ENCODE measurements at places on chromosomes 3 and 15. TPM values are rescaled to one million over a fixed set of nuclear protein-coding genes. Genes with fewer than 3 reads are reported as not detected.

The CCDC54 gene
- not detected for total RNA-seq

The CGNL1 gene
- 17.9 TPM for total RNA-seq

The ISG20 gene
- total RNA-seq, result 13.5 TPM

The LTK gene
- not detected for total RNA-seq

The TMOD3 gene
- 57.1 TPM for total RNA-seq

The NR1I2 gene
- not detected for total RNA-seq

The SCAMP5 gene
- 5.6 TPM for total RNA-seq

The CCNB2 gene
- 20.0 TPM for total RNA-seq

The ENTPD3 gene
- total RNA-seq, result not detected

The CD96 gene
- not detected for total RNA-seq

The GOLGA8J gene
- total RNA-seq, result not detected

The MAP2K1 gene
- 25.1 TPM for total RNA-seq

The RLBP1 gene
- not detected for total RNA-seq

The GPR171 gene
- total RNA-seq, result not detected

DNA sequence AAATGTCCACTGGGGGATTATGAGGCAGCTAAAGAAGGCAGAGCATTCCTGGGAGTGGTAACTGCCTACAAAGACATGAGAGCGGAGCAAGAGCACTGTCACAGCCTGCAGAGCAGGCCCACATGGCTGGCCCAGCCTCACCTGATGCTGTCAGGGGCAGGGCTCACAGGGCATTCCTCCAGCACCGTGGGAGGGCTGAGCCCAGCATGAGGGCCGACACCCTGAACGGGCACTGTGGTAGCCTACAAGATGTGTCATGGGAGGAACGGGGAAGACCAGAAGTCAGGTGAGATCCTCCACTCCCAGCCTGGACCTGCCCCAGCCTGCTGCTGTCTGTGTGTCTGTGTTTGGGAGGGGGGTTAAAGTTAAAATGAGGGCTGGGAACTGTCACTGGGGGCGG, 30.1 kb downstream of the CCDC12 start:
- no peak for DNase-seq

DNA sequence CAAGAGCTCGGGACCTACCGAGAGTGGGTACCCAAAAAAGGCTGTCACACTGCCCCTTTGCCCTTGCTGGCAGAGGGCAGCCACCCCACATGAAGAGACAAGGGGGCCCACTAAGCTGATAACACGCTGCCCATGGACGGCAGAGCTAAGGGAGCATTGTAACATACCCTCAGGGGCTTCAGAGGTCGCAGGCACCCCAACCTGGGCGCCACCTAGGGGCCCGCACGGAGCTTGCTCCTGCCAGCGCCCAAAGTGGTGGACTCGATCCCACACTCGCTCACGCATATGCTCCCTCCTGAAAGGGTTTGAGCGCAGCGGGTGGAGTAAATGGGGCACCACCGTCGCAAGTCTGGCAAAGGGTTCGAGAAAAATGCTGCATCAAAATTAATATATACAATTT, 975.4 kb downstream of the ZPLD1 start:
- no peak for DNase-seq

GRCh38 chr15:74384881-74385643, 17.6 kb upstream of the CYP11A1 start:
- peak; percentile 64 for DNase-seq

DNA sequence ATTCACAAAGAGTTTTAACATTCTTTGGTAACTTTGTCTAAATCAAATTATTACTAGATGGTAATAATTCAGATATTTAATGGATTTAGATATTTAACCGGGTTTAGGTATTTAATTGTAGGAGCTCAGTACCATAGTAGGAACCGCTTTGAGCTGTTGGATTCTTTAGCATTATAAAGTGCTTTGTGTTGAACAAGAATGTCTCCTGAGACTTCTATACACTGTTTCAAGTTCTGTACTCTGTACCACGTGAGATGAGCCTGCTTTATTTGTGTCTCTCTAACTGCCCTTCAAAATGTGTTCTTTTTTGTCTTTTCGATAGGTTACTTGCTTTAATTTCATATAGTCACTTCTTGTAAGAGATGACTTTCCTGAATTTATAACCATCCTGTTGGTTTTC, 36.0 kb downstream of the ZFAND6 start:
- no peak for DNase-seq

DNA sequence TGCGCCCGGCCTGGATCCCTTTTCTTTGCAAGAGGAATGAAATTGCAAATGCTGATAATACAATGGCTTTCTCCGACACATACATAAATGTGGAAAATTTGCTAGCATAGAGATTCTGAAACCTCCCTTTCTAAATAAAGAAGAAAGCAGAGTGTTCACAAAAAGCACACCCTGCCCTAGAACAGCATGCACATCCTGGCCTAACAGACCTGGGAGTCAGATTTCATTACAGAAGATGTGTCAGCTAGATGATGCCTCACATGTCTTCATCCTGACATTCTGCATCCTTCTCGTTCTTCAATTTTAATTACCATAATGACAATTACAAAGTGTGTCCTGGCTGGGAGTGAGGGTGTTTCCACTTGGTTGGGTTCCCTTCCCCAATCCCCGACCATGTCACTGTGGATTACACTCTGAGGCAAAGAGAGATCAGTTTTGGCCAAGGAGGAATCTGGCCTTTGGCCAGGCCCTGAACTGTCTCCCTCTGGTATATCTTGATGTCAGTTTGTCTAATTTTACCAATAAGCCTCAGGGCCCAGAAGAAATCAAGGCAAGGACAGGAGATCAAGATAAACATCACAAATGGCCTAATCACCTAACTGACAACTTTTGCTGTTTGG, 104.9 kb upstream of the SPATA12 start:
- no peak for DNase-seq

DNA sequence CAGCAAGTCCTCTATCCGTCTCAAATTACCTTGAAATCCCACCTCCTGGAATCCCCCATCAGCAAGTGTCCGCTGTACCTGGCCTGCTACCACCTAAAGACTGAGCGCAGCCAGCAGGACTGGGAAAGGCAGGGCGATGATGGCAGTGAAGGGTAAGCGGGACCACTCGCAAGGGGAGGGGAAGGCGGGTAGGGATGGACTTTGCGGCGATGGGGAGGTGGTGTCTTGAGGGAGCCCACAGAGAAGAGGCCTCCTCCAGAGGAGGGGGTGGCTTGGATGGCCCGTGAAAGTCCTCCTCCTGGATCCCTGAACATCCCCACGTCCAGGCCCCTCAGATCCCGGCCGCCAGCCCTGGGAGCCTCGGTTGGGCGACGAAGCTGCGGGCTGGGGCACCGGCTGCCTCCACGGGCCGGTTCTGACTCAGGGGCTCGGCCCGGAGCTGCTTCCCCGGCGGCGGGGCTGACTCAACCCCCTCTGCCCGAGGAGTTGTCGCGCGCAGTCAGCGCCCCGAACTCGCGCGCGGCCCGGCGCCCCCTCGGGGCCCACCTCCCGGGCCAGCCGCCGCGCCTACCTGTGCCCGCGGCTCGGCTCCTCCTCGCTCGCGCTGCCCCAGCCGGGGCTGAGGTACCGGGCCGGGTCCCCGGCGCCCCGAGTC, 512 bp downstream of the LARP6 start:
- peak; percentile 18 for DNase-seq

GRCh38 chr3:133371676-133372075, 28.2 kb upstream of the BFSP2 start:
- DNase-seq, result no peak

DNA sequence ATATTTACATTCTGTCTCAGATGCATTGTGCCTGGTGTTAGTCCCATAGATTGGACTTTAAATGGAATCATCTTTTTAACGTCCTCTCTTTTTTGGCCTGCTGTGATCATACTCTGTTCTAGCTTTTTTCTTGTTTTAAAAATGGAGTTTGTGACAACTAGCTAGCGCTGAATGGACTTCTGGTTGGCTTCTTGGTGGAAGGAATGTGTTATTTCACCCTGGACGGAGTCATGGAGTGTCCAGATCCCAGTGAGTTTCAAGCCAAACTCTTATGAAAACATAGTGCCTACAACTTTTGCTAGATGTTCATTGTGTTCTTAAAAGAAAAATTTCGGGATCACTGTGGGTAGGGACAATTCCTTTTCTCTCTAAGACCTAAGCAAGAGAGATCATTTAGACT, 192.6 kb downstream of the TCF12 start:
- DNase-seq, result no peak

- no peak for DNase-seq
Measured at GRCh38 chr15:75573648-75574384, 5.3 kb downstream of the PTPN9 start.

GRCh38 chr3:64184621-64185020, 40.6 kb downstream of the PRICKLE2 start:
- DNase-seq, result no peak

- DNase-seq, result no peak
Measured at GRCh38 chr3:53630547-53630946, 136.1 kb downstream of the CACNA1D start.

- no peak for DNase-seq
Measured at GRCh38 chr3:69088063-69088462, 3.3 kb downstream of the ARL6IP5 start.

DNA sequence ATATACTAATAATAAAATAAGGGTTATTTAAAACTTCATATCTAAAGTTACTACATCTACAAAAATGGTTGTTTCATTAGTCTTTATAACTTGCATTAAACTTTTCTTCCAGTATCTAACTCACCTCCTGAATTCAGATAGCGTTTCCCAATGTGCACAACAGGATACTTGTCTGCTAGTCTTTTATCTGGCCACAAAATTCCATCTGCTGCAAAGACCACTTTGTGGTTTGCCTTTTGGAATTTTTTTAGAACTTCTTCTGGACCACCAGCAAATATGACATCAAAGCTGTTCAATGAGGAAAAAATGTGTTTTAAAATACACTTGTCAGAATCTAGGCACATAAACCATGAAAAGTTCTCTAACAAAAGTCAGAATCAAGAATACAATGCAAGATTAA, 50.8 kb downstream of the PLOD2 start:
- DNase-seq, result no peak

- peak; percentile 76 for DNase-seq
Measured at GRCh38 chr3:141000027-141000663, 51.0 kb upstream of the SPSB4 start.

- DNase-seq, result no peak
Measured at GRCh38 chr3:184168363-184169120, 6.1 kb upstream of the AP2M1 start.

- DNase-seq, result no peak
Measured at GRCh38 chr15:80732818-80733217, 37.7 kb downstream of the ABHD17C start.

DNA sequence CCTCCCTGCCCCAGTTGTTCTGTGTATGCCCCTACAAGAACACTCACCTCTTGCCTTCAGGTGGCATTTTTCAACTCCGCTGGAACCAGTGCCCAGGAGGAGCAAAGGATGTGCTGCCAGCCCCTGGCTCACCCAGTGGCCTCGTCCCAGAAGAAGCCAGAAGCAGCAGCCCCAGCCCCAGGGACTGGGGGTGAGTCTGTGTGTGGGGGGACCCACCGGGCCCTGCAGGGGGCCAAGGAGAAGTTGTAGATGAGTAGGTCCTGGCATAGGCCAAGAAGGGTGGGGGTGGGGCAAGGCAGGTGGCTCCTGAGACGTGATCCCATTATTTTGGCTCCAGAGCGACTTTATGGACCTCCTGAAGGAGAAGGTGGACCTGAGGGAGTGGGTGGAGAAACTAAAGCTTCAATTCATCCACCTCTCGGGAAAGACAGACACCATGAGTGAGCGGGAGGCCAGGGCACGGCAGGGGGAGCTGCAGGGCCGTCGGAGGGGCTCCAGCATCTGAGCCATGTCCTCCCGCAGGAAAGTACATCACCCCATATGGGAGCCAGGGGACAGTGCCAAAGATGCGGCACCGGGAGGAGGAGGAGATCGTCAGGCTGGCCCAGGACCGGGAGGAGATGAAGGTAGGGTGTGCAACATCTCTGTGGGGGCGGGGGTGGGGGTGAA, 29.3 kb downstream of the NGRN start:
- DNase-seq, result no peak

GRCh38 chr3:38331257-38332022, 15.1 kb upstream of the XYLB start:
- no peak for DNase-seq

DNA sequence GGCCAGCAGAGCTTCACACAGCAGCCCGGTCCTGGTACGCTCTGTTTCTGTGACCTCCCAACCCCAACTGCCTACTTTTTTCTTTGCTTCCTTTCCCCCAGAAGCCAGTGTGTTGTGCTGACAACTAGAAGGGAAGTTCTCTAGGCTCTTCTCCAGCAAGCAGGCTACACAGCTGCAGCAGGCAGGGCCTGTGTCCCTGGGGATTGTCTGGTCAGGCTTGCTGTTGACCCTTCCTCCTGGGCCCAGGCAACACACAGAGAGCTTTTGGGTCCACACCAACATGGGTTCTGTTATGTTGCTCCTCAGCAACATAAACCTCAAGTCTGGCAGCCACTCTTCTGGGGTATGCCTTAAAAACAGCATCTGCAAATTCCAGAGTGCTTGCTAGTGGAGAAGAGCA, 36.2 kb upstream of the TSPAN3 start:
- DNase-seq, result peak; percentile 45

DNA sequence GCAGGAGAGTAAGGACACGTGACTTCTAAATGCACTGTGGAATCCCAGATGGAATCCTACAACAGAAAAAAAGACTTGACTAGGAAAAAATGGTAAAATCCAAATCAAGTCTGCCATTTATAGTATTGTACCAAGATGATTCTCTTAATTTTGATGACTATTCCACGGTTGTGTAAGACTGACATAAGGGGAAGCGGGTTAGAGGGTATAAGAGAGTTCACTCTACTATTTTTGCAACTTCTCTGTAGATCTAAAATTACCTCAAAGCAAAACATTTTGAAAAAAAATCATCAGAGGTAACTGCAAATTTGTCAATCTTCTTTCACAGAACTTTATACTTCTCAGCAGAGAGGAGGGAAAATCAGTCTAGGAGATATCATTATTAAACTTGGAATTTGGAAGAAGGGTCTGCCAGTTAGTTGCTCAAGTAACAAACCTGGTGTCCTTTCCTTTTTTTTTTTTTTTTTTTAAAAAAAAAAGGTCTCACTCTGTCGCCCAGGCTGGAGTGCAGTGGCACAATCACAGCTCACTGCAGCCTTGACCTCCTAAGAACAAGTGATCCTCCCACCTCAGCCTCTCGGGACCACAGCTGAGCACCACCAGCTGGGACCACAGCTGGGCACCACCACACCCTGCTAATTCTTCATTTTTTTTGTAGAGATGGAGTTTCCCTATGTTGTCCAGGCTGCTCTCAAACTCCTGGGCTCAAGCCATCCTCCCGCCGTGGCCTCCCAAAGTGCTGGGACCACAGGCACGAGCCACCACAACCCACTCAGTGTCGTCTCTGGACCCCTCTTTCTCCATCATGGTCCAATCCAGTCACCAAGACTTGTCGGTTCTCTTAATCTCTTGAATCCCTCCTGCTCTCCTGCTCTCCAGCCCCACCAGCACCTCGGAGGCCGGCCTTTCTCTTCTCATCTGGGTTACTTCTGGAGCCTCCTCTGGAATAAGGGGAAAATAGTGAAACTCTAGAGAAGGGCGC, 14.9 kb upstream of the HES1 start:
- no peak for DNase-seq

GRCh38 chr3:124999317-124999716, 56.5 kb downstream of the HEG1 start:
- DNase-seq, result no peak

- no peak for DNase-seq
Measured at GRCh38 chr15:44159492-44159891, 35.6 kb downstream of the FRMD5 start.

- no peak for DNase-seq
Measured at GRCh38 chr3:181855825-181856224, 144.1 kb downstream of the SOX2 start.

GRCh38 chr15:93803421-93804152, 427.8 kb upstream of the MCTP2 start:
- no peak for DNase-seq
